Activated CD8-positive, alpha-beta memory T cell treated with anti-CD3 and anti-CD28 coated beads, Interleukin-2, amount 50 U/mL, for 4 hours (primary cell): ENCODE measurements at places on chromosomes 4 and X.
A peak's percentile ranks its signal among the peaks of the same experiment; 100 is the strongest.

- peak; percentile 75 for DNase-seq
These were observed 680 bp upstream of the ASMTL start for GRCh38 chrX:1453395-1453783.

GRCh38 chrX:109966246-109966645 lies 36.7 kb upstream of the TMEM164 start:
- DNase-seq: no peak

DNA sequence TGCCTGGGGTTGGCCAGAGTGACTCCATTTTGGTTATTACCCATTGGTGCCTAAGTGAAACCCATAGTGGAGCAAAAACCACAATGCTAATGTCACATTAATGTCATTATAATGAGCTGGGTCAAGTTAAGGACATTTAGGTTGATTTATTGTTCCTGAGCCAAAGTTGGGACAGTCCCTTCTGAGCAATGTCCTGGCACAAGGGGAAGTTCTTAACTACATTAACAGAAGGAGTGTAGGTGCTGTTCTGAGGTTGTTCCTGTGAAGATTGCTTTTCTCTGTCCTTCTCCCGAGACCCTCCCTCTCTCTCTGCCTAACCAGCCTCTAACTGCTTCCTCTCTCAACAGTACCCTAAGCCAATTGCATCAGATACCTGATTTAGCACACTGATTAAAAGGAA lies 1956.8 kb upstream of the PCDH10 start:
- DNase-seq: no peak

GRCh38 chr4:40238700-40239548 lies 42.1 kb downstream of the RHOH start:
- peak; percentile 73 for DNase-seq

- DNase-seq: no peak
These were observed 84.5 kb downstream of the CD99L2 start for GRCh38 chrX:150813922-150814321.

- DNase-seq: no peak
These were observed 81.4 kb downstream of the IRF2 start for GRCh38 chr4:184392748-184393559.

GRCh38 chr4:113031212-113031611 lies 18.2 kb upstream of the ANK2 start:
- DNase-seq: no peak

- no peak for DNase-seq
These were observed 45.9 kb upstream of the WDR1 start for GRCh38 chr4:10162341-10163000.

DNA sequence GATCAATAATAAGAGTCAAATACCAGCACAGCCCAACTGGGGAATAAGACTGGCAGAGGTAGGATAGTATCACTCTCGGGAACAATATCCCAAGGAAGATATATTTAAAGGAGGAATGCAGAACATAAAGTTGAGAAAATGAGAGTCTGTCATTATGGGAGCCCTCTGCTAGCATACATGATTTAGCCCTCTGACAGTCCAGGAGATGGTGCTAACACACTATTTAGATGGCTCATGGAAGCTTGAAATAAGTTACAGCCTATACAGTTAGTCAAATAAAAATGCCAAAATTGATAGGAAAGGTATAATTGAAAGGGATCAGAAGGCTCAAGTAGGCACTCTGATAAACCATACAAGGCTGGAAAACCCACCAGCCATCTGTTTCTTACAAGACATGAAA lies 201.0 kb upstream of the NEIL3 start:
- no peak for DNase-seq

GRCh38 chr4:16197876-16198665 lies 28.2 kb downstream of the TAPT1 start:
- DNase-seq: no peak

DNA sequence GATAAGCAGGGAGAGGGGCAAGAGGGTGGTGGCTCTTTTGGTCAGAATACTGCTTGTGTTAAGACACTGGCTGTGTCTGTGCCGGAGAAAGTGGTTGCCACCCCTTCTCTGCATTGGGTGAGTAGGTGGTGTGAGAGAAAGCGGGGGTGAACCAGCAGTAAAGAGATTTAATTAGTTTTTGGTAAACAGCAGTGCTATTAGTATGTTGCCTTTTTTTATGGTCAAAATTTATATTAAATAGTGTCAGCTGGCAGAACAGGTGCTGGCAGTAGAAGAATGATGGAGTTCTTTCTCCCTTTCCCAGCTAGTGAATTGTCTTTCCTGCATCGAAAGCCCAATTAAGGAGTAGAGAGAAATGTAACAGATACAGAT lies 181.6 kb downstream of the LARP7 start:
- no peak for DNase-seq

GRCh38 chr4:25307596-25307995 lies 5.0 kb upstream of the ZCCHC4 start:
- no peak for DNase-seq

GRCh38 chrX:40098264-40099054 lies 701 bp upstream of the BCOR start:
- DNase-seq: peak; percentile 56

DNA sequence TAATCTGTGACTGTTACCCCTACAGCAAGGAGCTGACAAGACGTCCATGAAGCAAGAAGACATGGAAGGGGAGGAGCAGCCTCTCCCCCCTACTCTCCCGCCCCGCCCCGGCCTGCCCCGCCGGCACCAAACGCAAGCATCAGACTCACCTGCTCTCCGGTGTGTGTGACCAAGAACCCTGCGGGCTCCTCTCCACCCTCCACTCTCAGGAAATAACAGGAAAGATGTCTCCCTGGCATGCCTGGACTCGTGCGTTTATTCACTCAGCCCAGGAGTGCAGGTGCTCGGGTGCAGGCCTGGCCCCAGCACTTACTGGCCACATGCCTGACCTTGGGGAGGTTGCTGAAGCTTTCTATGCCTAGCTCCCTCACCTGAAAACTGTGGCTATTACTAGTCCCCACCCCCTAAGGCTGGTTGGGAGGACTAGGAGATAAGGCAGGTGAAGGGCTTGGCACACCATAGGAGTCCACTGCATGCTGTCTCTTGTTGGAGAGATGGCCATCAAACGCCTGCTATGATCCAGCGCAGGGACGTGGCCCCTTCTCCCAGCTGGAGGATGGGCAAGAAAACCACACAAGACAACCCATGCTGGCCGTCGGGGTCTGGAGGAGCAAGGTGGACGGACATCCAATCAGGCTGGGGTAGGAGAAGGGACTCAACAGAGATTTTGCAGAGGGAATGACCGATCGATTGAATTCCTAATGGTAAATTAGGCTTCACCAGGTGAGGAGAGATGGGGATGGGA lies 34.9 kb upstream of the CLDN24 start:
- no peak for DNase-seq

GRCh38 chr4:14719053-14719452 lies 283.2 kb upstream of the CPEB2 start:
- DNase-seq: no peak
